ENCODE measurements at places on chromosomes 12 and 14. TPM values are rescaled to one million over a fixed set of nuclear protein-coding genes. Genes with fewer than 3 reads are reported as not detected.

- no peak for DNase-seq
- H3K4me1 ChIP-seq, result no peaks in the 10 kb centered on the region
- no peak overlapping the region for H3K4me3 ChIP-seq
Observed at GRCh38 chr12:51511546-51512260, 79.3 kb upstream of the SCN8A start.

The KRT82 gene
- total RNA-seq, result not detected

GRCh38 chr12:11577658-11578260 lies 71.7 kb upstream of the ETV6 start:
- H3K4me1 ChIP-seq, result peaks cover 41% of the 10 kb centered on the region
- no peak overlapping the region for H3K4me3 ChIP-seq
- no peak overlapping the region for H3K27ac ChIP-seq
- H3K36me3 ChIP-seq, result peaks cover 6% of the 10 kb centered on the region
- no peaks in the 10 kb centered on the region for H3K27me3 ChIP-seq
- DNase-seq, result no peak

- H3K4me3 ChIP-seq, result no peak overlapping the region
- H3K27me3 ChIP-seq, result no peaks in the 10 kb centered on the region
- H3K27ac ChIP-seq, result peak overlapping the region; percentile 61
Observed at GRCh38 chr12:106960443-106960842, 4.7 kb downstream of the TMEM263 start.

DNA sequence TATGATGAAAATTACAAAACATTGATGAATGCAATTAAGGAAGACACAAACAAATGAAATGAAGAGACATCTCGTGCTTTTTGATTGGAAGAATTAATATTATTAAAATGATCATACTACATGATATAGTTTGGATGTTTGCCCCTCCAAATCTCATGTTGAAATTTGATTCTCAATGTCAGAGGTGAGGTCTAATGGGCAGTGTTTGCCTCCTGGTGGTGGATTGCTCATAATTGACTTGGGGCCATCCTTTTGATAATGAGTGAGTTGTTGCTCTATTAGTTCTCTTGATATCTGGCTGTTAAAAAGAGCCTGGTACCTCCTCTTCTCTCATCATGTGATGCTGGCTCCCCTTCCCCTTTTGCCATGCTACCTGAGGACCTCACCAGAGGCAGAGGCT lies 56.7 kb downstream of the CD163L1 start:
- no peak overlapping the region for H3K4me3 ChIP-seq
- H3K4me1 ChIP-seq, result no peaks in the 10 kb centered on the region
- no peaks in the 10 kb centered on the region for H3K27me3 ChIP-seq

DNA sequence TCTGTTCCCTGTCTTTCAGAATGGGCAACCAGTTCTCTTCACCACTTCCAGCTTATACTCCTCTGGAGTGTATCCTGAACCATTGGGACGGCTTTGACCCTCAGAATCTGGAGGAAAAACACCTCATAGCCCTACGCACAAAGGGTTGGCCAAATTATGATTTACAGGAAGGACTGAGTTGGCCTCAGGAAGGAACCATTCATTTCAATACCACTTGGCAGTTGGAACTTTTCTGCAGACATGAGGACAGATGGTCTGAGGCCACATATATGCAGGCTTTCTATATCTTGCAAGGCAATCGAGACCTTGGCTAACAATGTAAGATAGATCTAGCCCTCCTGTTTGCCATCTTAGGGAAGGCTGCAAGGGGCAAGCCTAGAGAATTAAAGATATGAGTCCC lies 24.0 kb downstream of the CLECL1 start:
- H3K4me1 ChIP-seq, result peaks cover 7% of the 10 kb centered on the region
- H3K4me3 ChIP-seq, result no peak overlapping the region
- no peak overlapping the region for H3K27ac ChIP-seq
- no peaks in the 10 kb centered on the region for H3K36me3 ChIP-seq
- H3K27me3 ChIP-seq, result no peaks in the 10 kb centered on the region

The AJUBA gene
- 56.5 TPM for total RNA-seq

GRCh38 chr14:69191340-69192111 lies at the start of gene EXD2:
TSS of gene EXD2 (plus strand) at chr14:69191498. CDS start at chr14:69209471, 17,973 bp downstream.
- H3K36me3 ChIP-seq, result no peaks in the 10 kb centered on the region
- peak; percentile 91 for DNase-seq
- H3K27ac ChIP-seq, result peak within 1 kb of the TSS; percentile 90
- H3K4me3 ChIP-seq, result peak within 1 kb of the TSS; percentile 95

The C14orf39 gene
- 0.36 TPM for total RNA-seq

GRCh38 chr14:91143862-91144261 lies 30.0 kb downstream of the DGLUCY start:
- no peak overlapping the region for H3K4me3 ChIP-seq
- H3K27me3 ChIP-seq, result peaks cover 6% of the 10 kb centered on the region
- peak overlapping the region; percentile 68 for H3K27ac ChIP-seq
- H3K4me1 ChIP-seq, result peaks cover 20% of the 10 kb centered on the region
- no peak for DNase-seq
- H3K36me3 ChIP-seq, result peaks cover 2% of the 10 kb centered on the region

- no peak overlapping the region for H3K4me3 ChIP-seq
- no peak for DNase-seq
- peaks cover 18% of the 10 kb centered on the region for H3K4me1 ChIP-seq
- H3K36me3 ChIP-seq, result no peaks in the 10 kb centered on the region
- peak overlapping the region; percentile 3 for H3K27ac ChIP-seq
- no peaks in the 10 kb centered on the region for H3K27me3 ChIP-seq
Observed at GRCh38 chr12:56198836-56199235, 9.6 kb upstream of the SMARCC2 start.

DNA sequence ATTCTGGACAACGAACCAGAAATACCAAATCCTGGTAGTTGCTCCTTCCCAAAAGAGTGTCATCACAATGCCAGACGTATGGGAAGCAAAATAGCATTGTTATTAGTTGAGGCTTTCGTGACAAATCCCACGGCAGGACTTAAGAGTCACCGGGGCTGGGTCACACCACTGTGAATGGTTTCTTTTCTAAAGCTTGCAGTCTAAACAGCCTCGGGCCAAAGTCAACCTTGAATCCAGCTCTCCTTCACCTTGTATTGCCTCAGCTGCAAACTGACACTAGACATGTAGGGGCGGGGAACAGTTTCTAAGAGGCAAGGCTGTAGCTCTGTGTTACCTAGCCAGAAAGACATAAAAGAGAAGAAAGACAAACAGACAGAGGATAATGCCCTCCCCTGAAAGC lies 734.8 kb downstream of the MED13L start:
- no peak for DNase-seq
- H3K27me3 ChIP-seq, result peaks cover 3% of the 10 kb centered on the region
- H3K36me3 ChIP-seq, result no peaks in the 10 kb centered on the region
- H3K4me1 ChIP-seq, result no peaks in the 10 kb centered on the region

Measured in chondrocyte (in vitro differentiated cells).